Cardiac muscle cell (in vitro differentiated cells and primary cell): ENCODE measurements at places on chromosomes 13 and 19.
A peak's percentile ranks its signal among the peaks of the same experiment; 100 is the strongest.

DNA sequence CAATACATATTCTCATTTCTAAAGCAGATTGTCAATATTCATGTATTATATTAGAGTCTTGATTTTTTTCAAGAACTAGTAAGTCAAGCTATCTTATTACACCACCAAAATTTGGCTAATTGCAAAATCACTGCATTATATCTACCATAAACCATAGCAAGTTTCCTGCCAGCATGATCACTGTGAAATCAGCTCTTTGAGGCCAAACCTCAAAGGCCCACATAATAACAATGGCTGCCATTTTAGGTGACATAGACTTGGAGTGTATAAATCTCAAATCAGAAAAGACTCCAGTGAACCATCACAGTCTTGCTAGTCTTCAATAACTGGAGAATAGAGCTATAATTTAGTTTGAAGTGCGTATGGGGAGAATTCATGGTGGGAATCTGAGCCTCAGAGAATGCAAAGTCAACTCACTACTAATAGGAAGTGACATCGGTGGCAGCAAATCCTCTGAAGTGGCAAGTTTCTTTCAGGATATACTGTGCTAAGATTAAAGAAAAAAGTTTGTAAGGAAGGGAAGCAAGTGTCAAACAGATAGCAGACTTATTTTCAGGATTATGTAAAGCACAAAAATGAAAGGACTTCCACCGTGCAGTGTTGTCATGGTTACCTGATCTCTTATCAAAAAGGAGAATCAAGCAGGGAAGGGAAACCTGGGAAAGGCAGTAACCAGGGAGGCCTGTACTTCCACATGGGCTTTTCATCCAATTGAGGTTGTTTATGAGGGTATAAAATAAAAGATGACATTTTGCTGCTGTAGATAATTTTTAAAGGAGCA lies 117.4 kb upstream of the FNDC3A start:
- peak; percentile 9 for DNase-seq

GRCh38 chr13:76644906-76645305 lies 241.3 kb downstream of the KCTD12 start:
- DNase-seq, result no peak

GRCh38 chr13:110277357-110277975 lies 29.5 kb downstream of the COL4A1 start:
- no peak for DNase-seq

DNA sequence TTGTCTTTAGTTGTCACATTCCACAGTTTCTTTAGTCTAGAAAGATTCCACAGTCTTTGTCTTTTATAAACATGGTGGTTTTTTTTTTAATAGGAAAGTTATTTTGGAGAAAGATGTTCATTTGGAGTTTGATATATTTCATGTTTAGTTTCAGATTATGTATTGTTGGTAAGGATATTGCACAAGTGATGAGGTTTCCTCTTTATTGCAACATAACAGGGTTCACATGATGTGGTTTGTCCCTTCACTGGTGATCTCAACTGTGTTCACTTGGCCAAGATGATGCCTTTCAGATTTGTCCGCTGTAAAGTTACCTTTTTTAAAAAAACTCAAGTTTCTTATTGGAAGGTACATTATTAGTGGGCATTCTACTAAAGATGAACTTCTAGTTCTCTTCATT lies 3.2 kb downstream of the ZNF230 start:
- DNase-seq, result no peak

GRCh38 chr19:33866696-33867095 lies 70.0 kb downstream of the KCTD15 start:
- DNase-seq, result no peak

- DNase-seq, result no peak
Observed at GRCh38 chr19:44731622-44732021, 16.9 kb upstream of the BCL3 start.

- no peak for DNase-seq
Observed at GRCh38 chr19:58022283-58022660, 11.6 kb upstream of the ZSCAN1 start.

DNA sequence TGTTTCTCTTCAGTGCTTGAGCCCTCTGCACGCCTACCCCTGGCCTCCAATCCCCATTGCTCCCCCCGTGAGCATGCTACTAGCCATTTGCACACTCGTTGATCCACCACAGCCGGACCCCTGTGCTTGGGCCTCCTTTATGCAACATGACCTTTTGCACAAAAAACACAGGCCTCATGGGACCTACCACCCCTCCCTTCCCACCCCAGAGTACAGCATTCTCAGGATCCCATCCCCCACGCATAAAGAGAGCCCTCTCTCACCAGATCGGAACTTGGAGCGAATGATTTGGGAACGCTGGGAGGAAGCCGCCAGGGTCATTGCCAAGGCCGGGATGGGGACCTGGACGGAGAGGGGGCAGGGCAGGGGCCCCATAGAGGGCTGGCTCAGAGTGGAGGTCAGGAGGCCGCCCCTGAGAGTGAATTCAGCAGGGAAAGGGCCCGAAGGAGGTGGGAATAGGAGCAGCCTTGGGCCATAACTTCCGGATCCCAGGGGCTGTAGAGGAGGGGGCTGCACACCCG lies 754 bp downstream of the MAMSTR start:
- DNase-seq, result no peak

GRCh38 chr19:51599084-51599483 lies 28.0 kb downstream of the ZNF175 start:
- no peak for DNase-seq

GRCh38 chr13:86946734-86947133 lies 724.4 kb upstream of the SLITRK5 start:
- DNase-seq, result no peak

- no peak for DNase-seq
Observed at GRCh38 chr13:90293793-90294361, 1053.6 kb upstream of the MIR17HG start.

DNA sequence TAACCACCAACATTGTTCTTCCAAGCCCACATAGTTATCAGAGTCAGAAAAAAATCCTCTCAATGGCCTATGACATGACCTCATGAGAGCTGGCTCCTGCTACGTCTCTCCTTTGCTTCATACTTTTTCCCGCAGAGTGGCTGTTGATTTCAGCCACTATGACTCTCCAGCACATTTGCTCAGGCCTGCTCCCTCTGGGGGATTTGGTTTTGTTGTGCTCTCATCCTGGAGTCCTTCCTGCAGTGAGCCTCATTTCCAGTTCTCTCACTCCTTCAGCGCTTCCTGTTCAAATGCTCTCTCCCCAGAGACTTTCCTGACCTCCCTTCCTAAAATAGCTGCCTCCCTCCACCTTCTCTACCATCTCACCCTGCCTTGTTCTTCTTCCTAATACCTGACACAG lies 72.0 kb upstream of the USP29 start:
- no peak for DNase-seq

GRCh38 chr13:44425041-44425814 lies 51.6 kb downstream of the SERP2 start:
- DNase-seq, result no peak

GRCh38 chr13:39016087-39016486 lies 21.8 kb downstream of the PROSER1 start:
- no peak for DNase-seq

DNA sequence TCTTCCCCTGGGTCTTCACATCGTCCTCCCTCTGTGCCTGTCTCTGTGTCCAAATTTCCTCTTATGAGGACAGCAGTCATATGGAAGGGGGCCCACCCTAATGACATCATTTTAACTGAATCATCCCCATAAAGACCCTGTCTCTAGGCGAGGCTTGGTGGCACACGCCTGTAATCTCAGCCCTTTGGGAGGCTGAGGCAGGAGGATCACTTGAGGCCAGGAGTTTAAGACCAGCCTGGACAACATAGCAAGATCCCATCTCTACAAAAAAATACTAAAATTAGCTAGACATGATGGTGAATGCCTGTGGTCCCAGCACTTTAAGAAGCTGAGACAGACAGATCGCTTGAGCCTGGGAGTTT lies 4.8 kb downstream of the MYO9B start:
- DNase-seq, result no peak

DNA sequence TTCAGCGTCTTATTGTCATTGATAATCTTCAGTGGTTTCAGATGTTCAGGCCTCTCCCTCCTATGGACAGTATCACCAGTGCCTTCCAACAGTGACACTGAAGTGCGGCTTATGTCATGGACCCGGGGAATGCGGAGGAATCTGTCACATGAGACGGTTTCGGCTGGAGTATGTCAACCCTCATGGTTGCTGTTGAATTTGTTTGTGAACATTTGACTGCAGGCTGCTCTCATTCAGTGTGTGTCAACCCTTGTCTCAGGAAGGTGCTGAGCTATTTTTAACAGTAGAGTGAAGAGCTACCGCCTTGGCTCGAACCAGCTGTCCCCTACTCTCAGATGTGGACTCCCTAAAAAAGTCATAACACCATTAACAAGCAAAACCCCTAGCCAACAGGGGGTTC lies 138.8 kb upstream of the RNF113B start:
- DNase-seq, result peak; percentile 42

DNA sequence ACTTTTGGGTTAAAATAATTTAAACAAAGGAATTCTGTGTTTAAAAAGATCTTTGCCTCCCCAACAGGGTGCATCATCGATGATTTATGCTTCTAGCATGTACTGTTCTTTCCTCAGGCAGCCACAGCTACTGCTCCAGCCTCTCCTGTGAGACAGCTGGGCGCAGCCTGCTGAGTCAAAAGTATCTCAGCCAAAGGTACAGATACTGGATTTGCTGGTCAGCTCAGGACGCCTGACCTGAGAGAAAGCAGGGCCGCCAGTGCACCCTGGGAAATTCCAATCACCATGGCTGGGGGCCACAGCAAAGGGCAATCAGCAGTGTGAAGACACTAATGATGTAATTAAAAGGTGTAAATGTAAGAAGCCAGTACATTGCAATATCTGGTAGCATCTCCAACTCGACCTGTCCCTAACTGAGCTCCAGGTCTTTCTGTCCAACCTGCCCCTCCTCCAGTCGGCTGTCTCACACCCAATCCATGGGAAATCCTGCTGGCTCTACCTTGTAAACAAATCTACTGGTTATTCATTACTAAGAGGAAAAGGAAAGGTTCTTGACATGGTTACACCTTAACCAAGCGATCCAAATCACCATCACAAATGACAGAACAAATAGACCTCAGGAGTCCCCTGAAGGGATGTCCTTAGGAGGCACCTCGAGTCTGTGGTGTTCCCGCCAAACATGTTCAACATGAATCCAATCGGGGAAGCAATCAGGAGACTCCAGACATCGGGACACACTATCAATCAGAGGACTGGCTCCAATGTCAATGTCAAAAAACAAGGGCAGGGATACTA lies 7.3 kb downstream of the OPA3 start:
- DNase-seq, result peak; percentile 87

DNA sequence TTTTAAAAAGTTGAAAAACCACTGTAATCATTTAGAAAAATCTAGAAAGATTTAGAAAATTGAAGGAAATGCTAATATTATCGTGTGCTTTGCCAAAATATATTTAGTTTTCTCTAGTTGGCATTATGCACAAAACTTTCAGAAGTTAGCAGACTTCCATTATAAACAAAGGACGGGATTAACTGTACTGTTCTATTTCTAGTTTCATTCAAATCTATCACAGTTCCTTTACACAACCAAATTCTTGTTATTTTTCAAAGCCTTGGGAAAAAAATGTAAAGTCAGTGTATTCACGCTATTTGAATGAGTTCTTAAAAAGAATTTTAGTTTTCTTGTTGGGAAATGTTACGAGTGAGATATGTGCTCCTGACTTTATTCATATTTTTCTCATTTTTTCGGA lies 277.8 kb downstream of the LMO7 start:
- no peak for DNase-seq

- DNase-seq, result no peak
Observed at GRCh38 chr19:55373993-55374757, 2.5 kb upstream of the TMEM190 start.

DNA sequence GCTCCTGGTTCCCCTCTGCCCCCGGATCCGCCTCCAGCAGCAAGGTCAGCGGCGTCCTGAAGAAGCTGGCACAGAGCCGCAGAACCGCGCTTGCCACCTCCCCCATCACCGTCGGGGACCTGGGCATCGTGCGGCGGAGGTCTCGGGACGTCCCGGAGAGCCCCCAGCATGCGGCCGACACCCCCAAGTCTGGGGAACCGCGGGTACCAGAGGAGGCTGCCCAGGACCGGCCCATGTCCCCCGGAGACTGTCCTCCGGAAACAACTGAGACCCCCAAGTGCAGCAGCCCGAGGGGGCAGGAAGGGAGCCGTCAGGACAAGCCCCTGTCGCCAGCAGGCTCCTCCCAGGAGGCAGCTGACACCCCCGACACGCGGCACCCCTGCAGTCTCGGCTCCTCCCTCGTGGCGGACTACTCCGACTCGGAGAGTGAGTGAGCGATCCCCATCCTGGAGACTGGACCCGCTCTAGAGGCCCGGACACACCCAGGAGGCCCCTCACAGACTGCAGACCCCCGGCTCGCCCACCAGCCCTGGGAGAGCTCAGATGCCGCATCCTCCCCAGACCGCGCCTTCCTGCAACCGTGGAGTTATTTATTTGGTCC lies 1.6 kb upstream of the MRI1 start:
- no peak for DNase-seq

GRCh38 chr19:42178791-42179674 lies 38.4 kb downstream of the DEDD2 start:
- no peak for DNase-seq

DNA sequence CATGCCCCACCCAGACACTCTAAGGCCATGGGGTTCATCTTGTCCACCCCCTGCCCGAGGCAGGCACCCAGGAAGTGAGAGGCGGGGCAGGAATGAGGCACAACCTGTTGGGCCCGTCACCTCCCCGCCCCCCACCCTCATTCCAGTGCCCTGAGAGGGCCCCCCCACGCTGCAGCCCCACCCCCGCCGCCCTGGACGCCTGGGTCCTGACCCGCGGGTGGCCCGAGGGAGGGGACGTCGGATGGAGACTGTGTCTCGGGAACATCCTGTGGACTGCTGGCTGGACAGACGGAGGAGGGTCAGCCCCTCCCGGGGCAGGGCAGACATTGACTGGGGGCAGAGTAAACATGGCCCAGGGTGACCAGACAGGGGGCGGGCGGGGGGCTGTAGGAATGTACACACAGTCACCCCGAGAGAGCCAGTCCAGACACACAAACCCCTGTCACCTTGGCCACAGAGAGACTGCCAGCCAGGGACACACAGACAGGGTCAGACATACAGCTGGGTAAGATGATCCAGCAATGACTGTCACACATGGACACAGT lies 7.4 kb upstream of the JUNB start:
- DNase-seq, result no peak

GRCh38 chr13:44784708-44785080 lies 204.6 kb downstream of the NUFIP1 start:
- DNase-seq, result no peak

- DNase-seq, result no peak
Observed at GRCh38 chr19:55550321-55550650, 4.9 kb upstream of the SBK3 start.

- DNase-seq, result peak; percentile 48
Observed at GRCh38 chr13:39603424-39603947, 493 bp upstream of the LHFPL6 start.

DNA sequence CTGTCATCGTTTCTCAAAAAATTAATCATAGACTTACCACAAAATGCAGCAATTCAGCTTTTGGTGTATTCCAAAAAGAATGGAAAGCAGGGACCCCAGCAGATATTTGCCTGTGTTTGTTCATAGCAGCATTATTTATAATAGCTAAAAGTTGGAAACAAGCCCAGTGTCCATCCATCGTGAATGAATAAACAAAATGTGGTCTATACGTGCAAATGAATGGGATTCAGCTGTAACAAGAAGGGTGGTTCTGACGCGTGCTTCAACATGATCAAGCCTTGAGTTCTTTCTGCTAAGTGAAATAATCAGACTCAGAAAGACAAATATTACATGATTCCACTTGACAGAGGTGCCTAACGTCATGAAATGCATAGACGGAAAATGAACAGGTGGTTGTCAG lies 36.4 kb downstream of the PSG11 start:
- no peak for DNase-seq
